ENCODE measurements at places on chromosomes 1 and 21. TPM values are rescaled to one million over a fixed set of nuclear protein-coding genes. Genes with fewer than 3 reads are reported as not detected.

DNA sequence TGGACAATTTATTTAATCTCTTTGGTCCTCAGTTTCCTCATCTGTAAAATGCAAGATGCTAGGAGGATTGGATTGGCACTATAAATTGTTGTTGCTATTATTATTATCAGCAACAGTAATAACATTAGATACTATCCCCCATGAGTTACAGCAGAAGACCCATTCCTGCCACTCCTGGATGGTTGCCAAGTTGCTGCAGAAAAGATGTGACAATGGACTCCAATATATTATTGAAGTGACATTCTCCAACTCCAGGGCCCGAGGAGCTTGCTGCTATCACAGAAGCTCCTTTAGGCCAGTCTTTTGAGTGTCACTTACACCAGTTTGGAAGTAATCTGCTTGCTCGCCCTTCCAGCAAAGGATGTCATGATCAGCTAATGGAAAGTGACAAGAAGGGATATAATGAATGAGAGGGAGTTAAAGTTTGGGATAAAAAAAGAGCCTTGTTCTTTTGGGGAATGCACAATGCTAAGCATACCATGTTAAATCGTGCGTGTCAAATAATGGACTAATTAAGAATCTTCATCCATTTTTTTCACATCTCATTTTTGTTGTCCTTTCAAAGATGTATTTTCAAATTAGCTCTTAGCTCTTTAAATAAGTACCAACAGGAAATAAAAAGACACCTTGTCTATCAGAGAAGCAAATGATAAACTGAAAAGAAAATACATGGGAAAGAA, 19.5 kb upstream of the PROX1 start:
- H3K4me3 ChIP-seq = no peak overlapping the region
- no peaks in the 10 kb centered on the region for H3K36me3 ChIP-seq
- no peak for DNase-seq
- H3K27me3 ChIP-seq = peaks cover 6% of the 10 kb centered on the region
- H3K4me1 ChIP-seq = no peaks in the 10 kb centered on the region

GRCh38 chr1:225987491-225988316, 11.4 kb downstream of the SDE2 start:
- peak overlapping the region; percentile 19 for H3K27ac ChIP-seq
- peaks cover 28% of the 10 kb centered on the region for H3K4me1 ChIP-seq
- no peak overlapping the region for H3K4me3 ChIP-seq
- no peak for DNase-seq
- peaks cover 58% of the 10 kb centered on the region for H3K36me3 ChIP-seq
- H3K27me3 ChIP-seq = no peaks in the 10 kb centered on the region

DNA sequence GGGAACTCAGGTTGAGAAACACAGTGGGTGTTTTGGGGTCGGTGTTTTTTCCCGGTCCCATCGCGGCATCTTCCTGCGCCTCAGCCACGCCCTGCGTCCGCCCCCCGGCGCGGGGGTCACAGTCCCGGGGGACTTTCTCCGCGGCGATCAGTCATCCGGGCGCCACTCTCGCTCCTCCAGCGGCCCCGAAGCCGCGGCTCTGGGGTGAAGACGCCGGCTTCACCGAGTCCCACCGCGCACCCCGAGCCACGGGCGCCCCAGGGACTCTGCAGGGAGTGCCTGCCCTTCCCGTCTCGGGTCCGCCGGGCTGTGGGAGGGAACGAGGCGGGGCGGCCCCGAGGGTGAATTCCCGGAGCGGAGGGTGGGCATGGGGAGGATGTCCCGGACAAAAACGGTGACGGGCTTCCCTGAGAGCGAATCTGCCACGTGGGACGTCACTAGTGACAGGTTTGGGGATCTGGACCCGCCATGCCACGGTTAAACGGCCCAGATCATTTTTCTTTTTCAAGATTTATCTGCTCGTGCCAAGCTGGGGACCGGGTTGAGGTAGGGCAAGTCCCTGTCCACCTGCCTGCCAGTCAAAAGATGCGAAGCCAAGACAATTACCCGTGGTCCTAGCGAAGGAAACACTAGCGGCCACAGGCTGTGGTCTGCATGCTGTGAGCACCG, 717 bp upstream of the BATF3 start:
- H3K4me3 ChIP-seq = peak overlapping the region; percentile 80
- peak overlapping the region; percentile 73 for H3K27ac ChIP-seq
- H3K4me1 ChIP-seq = peaks cover 57% of the 10 kb centered on the region

GRCh38 chr1:208007319-208007937, 96.5 kb upstream of the CD34 start:
- H3K27me3 ChIP-seq = peaks cover 9% of the 10 kb centered on the region
- no peaks in the 10 kb centered on the region for H3K36me3 ChIP-seq
- H3K4me3 ChIP-seq = no peak overlapping the region
- no peak for DNase-seq
- H3K4me1 ChIP-seq = no peaks in the 10 kb centered on the region
- no peak overlapping the region for H3K27ac ChIP-seq

DNA sequence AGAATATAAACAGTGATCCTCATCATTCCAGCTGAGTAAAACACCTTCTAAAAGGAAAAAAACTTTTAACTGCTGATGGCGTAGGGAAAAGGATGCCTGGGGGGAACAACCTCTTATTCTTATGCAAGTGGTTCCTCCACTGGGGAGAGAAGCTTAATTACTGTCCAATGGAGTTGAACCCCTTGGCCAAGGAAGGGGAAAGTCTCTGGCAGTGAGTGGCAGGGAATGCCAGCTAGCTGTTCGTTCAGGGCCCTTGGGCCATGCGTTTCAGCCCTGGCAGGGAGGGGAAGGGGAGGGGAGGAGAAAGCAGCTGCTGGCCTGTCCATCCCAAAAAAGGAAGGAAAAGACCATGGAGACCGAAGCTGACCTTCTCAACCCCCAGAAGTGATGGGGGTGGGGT, 22.6 kb upstream of the SYCP1 start:
- no peak overlapping the region for H3K4me3 ChIP-seq
- no peaks in the 10 kb centered on the region for H3K36me3 ChIP-seq
- no peaks in the 10 kb centered on the region for H3K4me1 ChIP-seq

- DNase-seq = peak; percentile 35
- H3K4me3 ChIP-seq = peak overlapping the region; percentile 68
- peaks cover 35% of the 10 kb centered on the region for H3K36me3 ChIP-seq
- H3K4me1 ChIP-seq = peaks cover 72% of the 10 kb centered on the region
- no peaks in the 10 kb centered on the region for H3K27me3 ChIP-seq
- H3K27ac ChIP-seq = peak overlapping the region; percentile 91
Observed at GRCh38 chr21:14523234-14523633, 22.9 kb downstream of the SAMSN1 start.

DNA sequence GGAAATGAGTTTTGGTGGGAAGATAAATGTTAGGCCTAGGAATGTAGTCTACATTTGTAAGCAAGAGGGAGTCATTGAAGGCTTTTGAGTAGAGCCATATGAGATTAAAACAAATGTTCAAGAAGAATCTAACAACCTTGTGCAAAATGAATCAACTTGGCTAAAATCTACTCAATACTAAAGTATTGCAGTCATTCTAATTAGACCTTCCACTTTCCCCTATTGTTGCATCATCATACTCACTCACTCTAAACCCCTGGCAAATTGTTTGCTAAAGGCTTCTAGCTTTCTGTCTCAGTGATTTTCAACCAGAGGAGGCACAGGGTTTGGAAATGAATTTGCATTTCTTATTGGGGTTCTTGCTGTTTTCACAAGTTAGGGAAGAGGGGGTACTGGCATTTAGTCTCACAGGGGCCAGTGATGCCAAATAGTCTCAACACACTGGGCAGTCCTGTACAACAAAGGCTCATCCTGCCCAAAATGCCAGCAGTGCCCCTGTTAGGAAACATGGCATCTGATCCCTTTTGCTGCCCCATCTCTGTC, 85.3 kb downstream of the SEC16B start:
- no peak overlapping the region for H3K4me3 ChIP-seq
- H3K27me3 ChIP-seq = no peaks in the 10 kb centered on the region
- H3K36me3 ChIP-seq = no peaks in the 10 kb centered on the region
- no peak overlapping the region for H3K27ac ChIP-seq
- no peaks in the 10 kb centered on the region for H3K4me1 ChIP-seq

- H3K27me3 ChIP-seq = peaks cover 30% of the 10 kb centered on the region
- no peak overlapping the region for H3K4me3 ChIP-seq
- peaks cover 5% of the 10 kb centered on the region for H3K4me1 ChIP-seq
- DNase-seq = no peak
Observed at GRCh38 chr1:112877750-112878149, 78.2 kb downstream of the SLC16A1 start.

- no peak for DNase-seq
- no peak overlapping the region for H3K27ac ChIP-seq
- H3K4me3 ChIP-seq = no peak overlapping the region
- no peaks in the 10 kb centered on the region for H3K36me3 ChIP-seq
Observed at GRCh38 chr1:46817814-46818213, 19.0 kb downstream of the CYP4B1 start.

GJA4 gene
- total RNA-seq = not detected

S100A3 gene
- total RNA-seq = not detected

DNA sequence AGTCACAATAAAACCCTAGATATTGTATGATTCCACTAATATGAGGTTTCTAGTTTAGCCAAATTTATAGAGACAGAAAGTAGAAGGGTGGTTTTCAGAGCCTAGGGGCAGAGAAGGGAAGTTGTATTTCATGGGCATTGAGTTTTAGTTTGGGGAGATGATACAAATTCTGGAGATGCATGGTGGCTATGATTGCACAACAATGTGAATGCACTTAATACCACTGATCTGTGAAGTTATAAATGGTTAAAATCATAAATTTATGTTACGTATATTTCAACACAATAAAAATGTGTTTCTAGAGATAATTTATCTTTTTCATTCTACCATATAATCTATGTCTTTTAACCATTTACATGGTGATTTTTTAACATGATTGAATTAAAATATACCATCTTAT, 779.3 kb upstream of the BRINP3 start:
- no peak for DNase-seq
- H3K4me3 ChIP-seq = no peak overlapping the region
- no peaks in the 10 kb centered on the region for H3K4me1 ChIP-seq
- H3K27ac ChIP-seq = no peak overlapping the region
- no peaks in the 10 kb centered on the region for H3K36me3 ChIP-seq

PLEKHA6 gene
- 0.21 TPM for total RNA-seq

NTRK1 gene
- 49.8 TPM for total RNA-seq

- H3K36me3 ChIP-seq = no peaks in the 10 kb centered on the region
- H3K27ac ChIP-seq = no peak overlapping the region
- H3K27me3 ChIP-seq = peaks cover 9% of the 10 kb centered on the region
- H3K4me1 ChIP-seq = no peaks in the 10 kb centered on the region
- no peak overlapping the region for H3K4me3 ChIP-seq
Observed at GRCh38 chr1:201213926-201214325, 23.3 kb downstream of the IGFN1 start.

DNA sequence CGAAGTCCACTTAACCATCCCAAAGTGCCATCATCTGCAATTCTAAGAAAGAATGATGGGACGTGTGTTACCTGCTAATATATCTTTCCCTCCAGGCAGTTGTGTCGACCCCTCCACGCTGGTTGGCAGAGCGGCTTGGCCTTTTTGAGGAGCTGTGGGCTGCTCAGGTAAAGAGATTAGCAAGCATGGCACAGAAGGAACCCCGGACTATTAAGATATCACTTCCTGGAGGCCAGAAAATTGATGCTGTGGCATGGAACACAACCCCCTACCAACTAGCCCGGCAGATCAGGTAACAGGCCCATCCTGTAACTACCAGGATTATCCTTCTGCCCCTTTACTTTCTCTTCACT, 520 bp downstream of the TARS2 start:
- H3K36me3 ChIP-seq = peaks cover 33% of the 10 kb centered on the region
- DNase-seq = no peak
- H3K4me3 ChIP-seq = peak overlapping the region; percentile 98
- H3K4me1 ChIP-seq = peaks cover 35% of the 10 kb centered on the region
- H3K27me3 ChIP-seq = no peaks in the 10 kb centered on the region

GRCh38 chr1:164578479-164579200, 19.7 kb downstream of the PBX1 start:
- no peaks in the 10 kb centered on the region for H3K4me1 ChIP-seq
- no peak for DNase-seq
- no peak overlapping the region for H3K27ac ChIP-seq
- H3K27me3 ChIP-seq = no peaks in the 10 kb centered on the region
- no peaks in the 10 kb centered on the region for H3K36me3 ChIP-seq

DNA sequence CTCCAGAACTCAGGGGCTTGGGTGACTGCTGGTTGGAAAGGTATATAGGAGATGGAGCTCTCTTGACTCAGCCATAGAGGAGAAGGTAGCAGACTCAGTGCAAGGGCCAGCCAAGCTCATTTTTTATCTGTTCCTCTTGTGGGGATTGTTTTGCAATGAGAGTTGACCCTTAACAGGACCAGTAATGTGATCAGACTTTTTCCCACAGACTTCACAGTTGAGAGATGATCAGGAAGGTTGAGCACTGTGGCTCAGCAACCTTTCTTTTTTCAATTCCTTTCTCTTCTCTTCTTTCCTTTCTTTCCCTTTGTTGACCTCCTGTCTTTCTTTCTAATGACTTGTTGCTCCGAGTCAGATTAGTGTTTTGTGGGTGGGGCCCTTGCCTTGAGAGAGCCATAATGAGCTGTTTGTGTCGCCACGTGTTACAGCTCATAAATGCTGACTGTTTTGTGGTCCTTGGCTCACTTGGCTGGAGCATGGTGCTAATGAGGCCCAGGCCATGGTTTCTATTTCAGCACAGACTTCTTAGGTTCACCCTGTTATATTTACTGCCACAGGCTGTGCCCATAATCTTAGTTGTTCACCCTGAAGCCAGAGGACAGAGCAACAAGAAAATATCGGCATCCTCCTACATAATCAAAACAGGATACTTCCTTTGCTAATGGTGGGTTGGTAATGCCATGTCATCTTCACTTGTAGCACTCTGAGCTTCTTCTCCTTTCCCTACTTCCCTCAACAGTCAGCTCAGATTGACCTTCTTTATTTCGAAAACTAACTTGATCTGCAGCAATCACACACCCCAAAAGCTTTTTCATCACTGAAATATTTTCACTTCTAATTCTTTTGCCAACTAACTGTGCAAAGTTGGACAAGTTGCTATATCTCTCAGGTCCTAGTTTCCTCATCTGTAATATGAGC, 13.9 kb downstream of the ADAM30 start:
- no peak for DNase-seq
- no peak overlapping the region for H3K27ac ChIP-seq
- no peak overlapping the region for H3K4me3 ChIP-seq
- no peaks in the 10 kb centered on the region for H3K4me1 ChIP-seq
